Activated naive CD4-positive, alpha-beta T cell (primary cell): ENCODE measurements at places on chromosomes 6 and 20.

- DNase-seq: no peak
Observed at GRCh38 chr6:30002871-30003270, 58.2 kb upstream of the POLR1H start.

DNA sequence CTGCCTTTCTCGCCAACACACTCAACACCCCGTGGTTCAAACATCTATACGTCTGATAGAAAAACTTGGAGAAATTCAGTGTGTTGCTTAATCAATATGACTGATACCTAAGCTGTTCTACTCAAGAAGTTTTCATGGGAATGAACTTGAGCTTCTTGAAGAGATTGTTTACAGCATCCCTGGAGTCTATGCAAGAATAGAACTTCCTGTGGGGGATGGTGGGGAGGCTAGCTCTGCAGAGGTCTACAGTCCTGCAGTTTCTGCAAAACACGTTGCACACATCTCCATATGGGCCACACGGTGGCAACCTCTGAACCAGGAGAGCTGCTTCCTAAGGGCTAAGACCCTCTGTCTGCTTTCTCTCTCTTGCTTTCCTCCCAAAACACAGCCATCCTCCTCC, 32.7 kb upstream of the FANCE start:
- DNase-seq: no peak

DNA sequence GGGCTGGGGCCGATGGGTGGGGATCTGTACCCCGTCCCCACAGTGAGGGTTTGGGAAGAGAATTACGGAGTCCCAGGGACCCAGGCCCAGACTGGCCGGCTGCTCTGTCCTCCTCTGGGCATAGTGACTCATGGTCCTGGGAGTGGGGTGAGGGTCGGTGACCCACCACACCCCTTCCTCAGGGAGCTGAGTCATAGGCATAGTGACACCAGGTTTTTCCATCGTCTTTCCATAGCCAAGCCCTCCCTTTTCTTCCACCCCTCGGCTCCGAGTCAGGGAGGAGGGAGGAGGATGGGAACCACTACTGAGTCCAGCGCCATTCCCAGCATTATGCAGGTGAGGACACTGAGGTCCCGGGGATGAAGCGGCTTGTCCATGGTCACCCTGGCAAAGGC, 8.9 kb downstream of the CYP21A2 start:
- no peak for DNase-seq

GRCh38 chr6:153150752-153151440, 19.8 kb upstream of the RGS17 start:
- DNase-seq: no peak

DNA sequence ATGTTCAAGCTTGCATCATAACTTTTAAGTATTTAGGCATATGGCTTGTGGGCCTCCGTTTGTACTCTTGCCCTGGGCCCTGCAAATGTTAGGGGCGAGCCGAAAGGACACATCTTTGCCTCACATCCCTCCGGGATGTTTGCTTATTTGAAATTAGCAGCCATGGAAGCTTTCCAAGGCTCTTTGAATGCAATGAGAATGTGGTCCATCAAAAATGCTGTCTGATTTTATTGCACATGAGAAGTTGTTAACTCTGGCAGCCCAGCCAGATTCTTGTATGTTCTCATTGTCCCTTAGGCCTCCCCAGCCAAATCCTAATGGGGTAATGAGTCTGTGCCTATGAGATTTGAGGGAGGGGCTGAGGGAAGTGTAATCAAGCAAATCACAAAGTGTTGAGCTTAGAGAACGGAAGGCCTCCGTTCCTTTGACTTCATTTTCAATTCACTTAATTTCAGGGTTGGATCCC, 261.2 kb upstream of the MARCKS start:
- no peak for DNase-seq

- no peak for DNase-seq
Observed at GRCh38 chr20:20747298-20747697, 34.9 kb upstream of the RALGAPA2 start.

DNA sequence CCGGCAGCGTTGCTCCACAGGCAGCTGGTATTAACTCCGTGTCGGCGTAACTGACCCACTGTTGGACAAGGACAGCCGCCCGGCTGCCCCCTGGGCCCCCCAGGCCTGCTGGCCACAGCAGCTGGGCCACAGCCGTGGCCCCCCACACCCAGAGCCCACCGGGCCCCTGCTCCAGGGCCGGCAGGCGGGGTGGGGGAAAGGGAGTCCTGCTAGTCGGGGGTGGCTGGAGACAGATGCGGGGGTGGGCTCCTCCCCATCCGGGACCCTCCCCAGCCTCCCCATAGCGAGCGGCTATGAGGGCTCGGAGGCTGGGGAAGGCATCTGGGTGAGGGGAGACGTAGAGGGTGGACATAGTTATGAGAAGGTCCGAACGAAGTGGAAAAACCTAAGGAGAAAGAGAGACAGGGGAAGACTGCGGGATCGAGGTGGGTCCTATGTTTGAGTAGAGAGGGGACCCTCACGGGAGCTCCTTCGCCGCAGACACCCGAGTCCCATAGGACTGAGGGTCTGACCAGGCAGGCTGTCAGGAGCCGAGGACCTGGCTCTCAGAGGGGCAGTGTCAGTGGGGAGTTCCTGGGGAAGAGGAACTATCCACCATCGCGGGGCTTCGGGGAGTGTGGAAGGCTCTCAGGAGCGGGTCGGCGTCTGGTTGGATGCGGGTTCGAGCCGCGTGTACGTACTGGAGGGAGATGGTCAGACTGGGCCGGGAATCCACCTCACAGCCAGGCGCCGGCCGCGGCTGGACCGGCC, 511 bp downstream of the VARS1 start:
- no peak for DNase-seq

GRCh38 chr6:148134592-148134991, 208.0 kb upstream of the SASH1 start:
- no peak for DNase-seq

DNA sequence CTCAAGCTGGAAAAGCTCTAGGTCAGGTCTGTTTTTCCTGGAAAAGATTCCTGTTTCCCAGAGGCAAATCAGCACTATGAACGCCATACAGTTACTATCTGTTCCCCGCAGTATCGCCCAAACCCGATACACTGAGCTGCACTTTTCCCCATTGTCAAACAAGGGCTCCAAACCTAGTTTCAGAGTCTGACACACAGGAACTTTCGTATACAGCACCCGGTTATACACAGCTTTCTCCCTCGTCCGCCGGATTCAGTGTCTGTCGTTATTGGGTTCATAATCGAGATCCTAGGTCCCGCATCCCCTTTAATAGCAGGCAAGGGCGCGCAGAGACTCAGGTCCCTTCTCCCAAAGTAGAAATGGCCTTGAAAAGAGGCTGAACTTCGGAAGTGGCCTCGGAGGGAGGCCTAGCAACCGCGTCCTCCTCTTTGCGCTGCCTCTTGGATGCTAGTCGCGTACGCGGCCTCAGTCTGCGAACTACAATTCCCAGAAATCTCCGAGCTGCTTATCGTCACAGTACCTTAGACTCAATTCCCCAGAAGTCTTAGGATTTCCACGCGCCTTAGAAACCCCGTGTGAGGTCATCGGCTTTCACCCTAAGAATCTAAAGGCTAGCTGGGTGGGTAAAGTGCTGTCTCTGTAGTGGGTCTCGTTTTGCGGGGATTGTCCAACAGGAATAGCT, 34.2 kb downstream of the ZNF391 start:
- DNase-seq: no peak

DNA sequence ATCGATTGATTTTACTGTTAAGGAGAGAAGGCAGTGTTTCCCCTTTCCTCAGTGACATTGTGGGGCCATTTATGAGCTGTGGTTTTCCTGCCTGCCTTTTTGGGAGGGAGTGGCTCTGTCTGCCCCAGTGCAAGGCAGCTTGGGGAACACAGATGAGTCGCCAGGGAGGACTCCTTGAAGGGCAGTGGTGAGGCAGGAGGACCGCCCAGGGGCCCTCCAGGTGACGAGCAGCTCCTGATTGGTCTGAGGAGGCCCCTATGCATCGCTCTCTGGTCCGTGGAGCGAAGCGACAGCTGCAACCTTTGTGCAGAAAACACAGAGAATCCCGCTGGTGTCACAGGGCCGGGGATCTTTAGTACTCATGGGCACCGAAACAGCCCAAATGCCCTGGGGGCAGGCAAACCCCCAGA, 100.3 kb downstream of the TMEM242 start:
- DNase-seq: no peak

GRCh38 chr6:149933461-149933860, 8.4 kb upstream of the ULBP2 start:
- no peak for DNase-seq

GRCh38 chr6:142482249-142482648, 180.4 kb downstream of the ADGRG6 start:
- no peak for DNase-seq

GRCh38 chr6:20893412-20893811, 359.2 kb downstream of the CDKAL1 start:
- DNase-seq: no peak

DNA sequence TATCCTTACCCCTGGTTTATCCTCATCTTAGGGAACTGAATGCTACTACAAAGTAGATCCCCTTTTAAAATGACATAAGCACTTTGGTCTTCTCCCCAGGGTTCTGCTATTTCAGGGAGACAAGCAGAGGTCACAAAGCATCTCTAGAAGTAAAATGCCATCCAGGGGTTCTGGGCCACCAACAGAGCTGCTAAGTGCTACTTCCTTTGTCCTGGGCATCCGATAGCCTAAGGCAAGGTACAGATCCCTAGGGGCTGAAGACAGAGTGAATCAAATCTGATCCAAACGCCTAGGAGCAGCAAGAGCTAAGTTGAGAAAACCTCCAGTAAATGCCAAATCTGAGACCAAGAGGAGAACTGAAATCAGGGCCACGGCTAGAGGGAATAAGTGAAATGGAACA, 161.2 kb downstream of the PTPRT start:
- DNase-seq: no peak

DNA sequence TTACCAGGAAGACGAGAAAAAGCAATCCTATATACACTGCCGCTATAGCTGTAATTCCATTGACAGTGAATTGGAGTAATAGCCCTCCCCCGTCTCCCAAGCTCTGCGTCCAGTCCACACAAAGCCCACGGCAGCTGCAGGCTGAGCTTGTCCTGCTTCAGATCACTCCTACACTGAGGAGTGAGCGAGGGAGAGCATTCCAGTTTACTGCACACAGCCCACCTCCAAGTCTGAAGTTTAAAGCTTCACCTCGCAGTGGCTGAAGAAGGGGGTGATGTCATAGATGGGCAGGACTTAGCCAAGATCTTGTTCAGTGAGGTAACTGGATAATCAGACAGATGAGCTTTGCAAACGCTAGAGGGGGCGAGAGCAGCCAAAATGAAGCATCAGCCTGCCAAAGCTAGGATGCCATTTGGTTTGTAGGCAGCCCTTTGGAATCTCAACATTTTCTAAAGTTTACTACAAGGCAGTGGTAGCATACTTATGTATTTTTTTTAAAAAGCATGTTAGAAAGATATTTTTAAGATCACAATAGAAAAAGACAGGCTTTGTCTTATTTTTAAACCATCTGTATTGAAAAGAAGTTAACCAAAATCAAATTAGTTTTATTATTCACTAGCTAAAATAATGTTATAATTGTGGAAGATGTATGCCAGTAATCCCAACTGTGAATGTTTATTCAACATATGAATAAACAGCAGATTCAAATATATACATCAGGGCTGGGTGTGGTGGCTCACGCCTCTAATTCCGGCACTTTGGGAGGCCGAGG, at the start of gene FLRT3:
Gene FLRT3, minus strand, starts transcription at position 213 of the 772 bp plus-strand sequence. CDS start 10,106 bp downstream, outside the sequence.
- DNase-seq: no peak

DNA sequence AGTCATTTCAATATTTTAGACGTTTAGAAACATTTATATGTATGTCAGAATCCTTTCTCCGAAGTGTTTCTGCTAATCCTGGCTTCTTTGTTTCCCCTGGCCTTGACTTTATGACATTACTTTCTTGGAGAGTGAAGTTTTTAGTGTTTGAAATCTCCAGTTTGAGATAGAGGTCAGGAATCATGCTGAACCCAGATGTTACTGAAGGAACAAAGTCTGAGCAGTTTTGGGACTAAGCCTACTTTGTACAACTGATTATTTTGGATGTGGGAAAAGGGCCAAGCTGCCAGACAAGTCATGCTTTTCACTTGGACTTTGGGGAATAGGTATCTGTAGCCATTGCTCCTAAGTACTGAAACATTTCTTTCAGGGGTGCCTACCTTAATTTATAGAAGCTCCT, 2.3 kb downstream of the RNF144B start:
- DNase-seq: no peak

GRCh38 chr6:104704191-104704590, 155.5 kb downstream of the HACE1 start:
- DNase-seq: no peak

- DNase-seq: no peak
Observed at GRCh38 chr6:152745509-152746171, 5.0 kb upstream of the VIP start.

GRCh38 chr6:88298066-88298845, 132.1 kb upstream of the CNR1 start:
- no peak for DNase-seq

- no peak for DNase-seq
Observed at GRCh38 chr6:134819236-134819635, 130.7 kb downstream of the ALDH8A1 start.

DNA sequence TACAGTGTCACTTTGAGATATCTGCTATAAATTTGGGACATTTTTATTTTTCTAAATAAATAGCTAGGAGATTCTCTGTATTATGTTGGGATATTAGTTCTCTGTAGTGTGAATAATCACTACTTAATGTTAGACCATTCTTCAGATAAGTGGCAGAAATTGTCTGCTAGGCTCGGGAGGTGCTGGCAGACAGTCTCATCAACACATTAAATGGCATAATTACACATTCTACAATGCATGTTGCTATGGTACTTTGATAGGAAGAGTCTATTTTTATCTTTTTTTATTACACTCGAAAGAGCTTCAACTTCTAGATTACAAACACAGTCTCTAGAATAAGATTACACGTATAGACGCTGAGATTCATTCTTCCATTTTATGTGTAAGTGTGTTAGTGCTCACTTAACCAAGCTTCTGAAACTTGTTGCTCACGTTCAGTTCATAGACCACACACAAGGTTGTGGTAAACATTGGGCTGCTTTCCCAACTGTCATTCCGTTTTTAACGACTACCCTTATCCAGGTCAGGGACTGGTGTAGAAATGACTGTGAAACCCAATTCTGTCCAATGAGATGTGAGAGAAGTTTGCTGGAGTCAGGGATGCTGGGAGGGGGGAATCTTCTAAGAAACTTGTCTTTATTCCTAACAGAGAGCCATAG, 78.6 kb downstream of the TPBG start:
- DNase-seq: no peak

- no peak for DNase-seq
Observed at GRCh38 chr6:154247119-154247861, 109.3 kb downstream of the IPCEF1 start.

- no peak for DNase-seq
Observed at GRCh38 chr6:125415913-125416312, 114.1 kb upstream of the HDDC2 start.

- no peak for DNase-seq
Observed at GRCh38 chr6:137387096-137387764, 107.0 kb downstream of the OLIG3 start.

- DNase-seq: no peak
Observed at GRCh38 chr6:150549007-150549406, 50.7 kb upstream of the PLEKHG1 start.

- DNase-seq: no peak
Observed at GRCh38 chr6:37204014-37204751, 34.2 kb downstream of the PIM1 start.
